ENCODE measurements at places on chromosomes 2 and 18.

DNA sequence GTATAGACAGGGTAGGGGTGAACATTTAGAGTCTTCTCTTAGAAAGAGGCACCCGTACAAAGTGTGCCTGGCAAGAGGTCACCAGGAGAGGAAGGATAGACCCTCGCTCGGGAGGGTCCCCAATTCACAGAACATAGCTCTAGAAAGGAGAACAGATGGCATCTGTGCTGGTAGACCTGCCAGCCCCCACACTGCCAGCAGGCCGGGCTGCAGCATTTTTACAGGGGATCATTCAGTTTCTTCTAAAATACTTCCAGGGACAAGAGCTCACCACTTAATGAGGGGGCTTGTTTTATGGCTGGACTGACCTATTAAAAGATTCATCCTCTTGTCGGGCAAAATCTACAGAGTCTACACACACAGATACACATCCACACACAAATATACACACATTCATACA is 149.9 kb downstream of the SEPTIN10 start:
- DNase-seq: no peak

DNA sequence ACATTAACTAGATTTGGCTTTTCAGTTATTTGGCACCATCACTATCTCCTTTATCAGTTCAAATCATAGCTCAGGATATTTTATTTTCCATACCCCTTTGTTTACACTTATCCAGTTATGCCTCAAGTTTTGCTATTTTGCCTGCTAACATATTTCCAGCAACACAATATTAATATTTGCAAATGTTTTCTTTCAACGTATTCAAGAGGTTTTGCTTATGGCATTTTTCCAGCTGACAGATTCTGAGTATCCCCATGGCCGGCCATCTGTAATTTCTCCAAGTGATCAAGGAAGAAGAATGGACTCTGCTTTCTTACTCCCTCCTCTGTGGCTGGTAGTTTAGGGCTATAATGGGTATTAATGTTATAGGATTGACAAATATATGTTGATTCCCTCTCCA is 49.4 kb downstream of the RND3 start:
- DNase-seq: no peak

DNA sequence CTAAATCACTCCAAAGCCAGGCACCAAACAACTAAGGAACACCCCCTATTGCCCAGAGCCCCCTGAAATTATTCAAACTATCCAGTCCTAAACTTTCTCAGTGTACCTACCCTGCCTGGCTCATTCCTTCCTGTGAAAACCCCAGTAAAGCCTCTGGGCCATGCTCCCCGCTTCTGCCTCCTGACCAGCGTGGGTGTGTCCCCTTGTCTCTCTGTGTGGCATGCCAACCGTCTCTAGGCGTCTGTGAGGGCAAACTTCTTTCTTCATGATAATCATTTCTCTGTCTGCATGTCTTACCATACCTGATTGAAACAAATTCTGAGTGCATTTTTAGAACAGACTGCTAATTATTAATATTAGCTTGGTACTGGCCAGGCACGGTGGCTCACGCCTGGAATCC is 109.0 kb upstream of the MSH2 start:
- no peak for DNase-seq

- DNase-seq: no peak
Observed at GRCh38 chr18:80197528-80197927, 49.8 kb downstream of the PARD6G start.

GRCh38 chr18:79107886-79108285 is 38.7 kb downstream of the ATP9B start:
- DNase-seq: no peak

- no peak for DNase-seq
Observed at GRCh38 chr18:62690236-62690815, 25.0 kb upstream of the PHLPP1 start.

DNA sequence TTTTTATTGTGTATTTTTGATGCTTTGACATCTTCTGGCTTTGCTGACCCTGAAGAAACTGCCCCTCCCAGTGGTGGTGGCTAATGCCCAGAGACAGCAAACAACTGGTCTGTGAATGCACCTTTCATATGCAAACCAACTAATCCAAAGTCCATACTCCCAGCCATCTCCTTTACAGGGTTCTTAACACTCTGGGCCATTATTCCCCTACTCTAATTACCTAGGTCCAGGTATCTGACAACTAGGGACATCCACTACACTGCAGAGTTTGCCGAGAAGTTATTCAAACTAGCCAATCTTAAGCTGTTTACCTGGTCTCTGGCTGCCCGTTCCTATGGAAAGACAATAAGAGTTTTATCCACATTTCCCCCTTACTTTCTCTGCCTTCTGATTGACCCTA is 73.6 kb downstream of the FSHR start:
- no peak for DNase-seq

DNA sequence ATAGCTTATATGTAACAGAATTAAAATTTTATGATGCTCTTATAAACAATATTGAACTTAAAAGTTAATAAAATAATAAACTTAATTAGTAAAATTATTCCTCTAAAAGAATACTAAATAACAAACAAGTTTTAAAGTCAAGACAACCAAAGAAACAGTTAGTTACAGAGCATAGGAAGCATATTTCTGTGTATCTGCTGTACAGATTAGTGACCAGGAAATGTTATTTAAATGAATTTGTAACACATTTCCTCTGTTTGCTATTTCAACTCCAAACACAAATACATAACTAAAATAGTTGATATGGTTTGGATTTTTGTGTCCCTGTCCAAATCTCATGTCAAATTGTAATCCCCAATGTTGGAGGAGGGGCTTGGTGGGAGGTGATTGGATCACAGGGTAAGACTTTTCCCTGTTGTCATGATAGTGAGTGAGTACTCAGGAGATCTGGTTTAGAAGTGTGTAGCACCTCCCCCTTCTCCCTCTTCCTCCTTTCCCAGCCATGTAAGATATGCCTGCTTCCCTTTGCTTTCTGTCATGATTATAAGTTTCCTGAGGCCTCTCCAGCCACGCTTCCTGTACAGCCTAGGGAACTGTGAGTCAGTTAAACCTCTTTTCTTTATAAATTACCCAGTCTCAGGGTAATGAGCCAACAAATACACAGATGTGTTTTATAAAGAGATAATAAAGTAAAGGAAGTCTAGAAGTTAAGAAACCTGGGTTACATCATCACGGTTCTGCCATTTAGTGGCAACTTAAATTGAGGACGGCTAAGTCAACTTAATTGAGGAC is 51.8 kb downstream of the ROCK2 start:
- DNase-seq: no peak

- DNase-seq: no peak
Observed at GRCh38 chr18:75966431-75966830, 528.6 kb downstream of the ZNF516 start.

DNA sequence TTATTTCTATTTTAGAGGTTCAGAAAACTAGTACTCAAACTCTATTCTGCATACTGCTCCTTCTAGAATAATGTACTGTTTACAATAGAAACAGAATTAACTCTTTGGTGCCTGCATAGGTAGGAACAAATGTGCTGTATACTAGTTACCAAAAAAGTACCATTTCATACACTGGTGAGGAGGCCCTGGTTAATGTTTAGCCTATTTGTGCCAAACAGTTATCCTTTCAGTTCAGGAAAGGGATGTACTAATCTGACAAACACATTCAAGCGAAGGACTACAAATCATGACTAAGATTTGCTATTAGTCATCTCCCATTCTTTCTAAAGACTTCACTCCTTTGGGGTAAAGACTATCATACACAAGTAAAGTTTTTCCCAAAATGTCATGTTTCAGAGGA is 47.4 kb downstream of the EXOC6B start:
- DNase-seq: no peak

- no peak for DNase-seq
Observed at GRCh38 chr2:48341551-48342133, 188.3 kb upstream of the STON1 start.

DNA sequence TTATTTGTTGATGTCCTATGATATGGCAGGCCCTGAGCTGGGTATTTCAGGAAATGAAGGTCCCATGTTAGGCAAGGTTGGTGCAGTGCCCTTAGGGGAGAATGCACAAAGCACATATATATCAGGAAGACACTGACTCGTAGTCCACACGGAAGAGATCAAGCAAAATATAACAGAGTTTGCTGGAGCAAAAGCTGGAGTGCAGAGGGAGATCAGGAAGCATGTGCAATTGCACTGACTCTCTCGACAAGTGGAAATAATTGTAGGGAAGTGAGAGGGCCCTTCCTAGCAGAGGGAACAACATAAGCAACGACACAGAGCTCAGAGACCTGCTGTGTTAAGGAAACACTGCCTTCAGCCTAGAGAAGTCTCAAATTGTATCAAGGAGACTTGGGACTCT is 4.2 kb downstream of the ZNF385B start:
- DNase-seq: no peak

DNA sequence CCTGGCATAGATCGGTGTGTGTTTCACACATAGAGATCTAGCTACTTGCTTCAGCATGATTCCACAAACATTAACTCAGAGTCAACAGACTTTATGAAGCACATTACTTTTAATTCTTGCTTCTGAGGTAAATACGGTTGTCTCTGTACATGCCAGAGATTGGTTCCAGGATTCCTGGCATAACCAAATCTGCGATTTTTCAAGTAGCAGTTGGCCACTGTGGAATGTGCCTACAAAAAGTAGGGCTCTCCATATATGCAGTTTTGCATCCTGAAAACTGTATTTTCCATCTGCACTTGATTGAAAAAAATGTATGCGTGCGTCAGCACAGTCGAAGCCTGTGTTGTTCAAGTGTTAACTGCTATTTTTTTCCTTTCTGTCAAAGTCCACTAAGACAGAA is 85.0 kb downstream of the ZAP70 start:
- no peak for DNase-seq

DNA sequence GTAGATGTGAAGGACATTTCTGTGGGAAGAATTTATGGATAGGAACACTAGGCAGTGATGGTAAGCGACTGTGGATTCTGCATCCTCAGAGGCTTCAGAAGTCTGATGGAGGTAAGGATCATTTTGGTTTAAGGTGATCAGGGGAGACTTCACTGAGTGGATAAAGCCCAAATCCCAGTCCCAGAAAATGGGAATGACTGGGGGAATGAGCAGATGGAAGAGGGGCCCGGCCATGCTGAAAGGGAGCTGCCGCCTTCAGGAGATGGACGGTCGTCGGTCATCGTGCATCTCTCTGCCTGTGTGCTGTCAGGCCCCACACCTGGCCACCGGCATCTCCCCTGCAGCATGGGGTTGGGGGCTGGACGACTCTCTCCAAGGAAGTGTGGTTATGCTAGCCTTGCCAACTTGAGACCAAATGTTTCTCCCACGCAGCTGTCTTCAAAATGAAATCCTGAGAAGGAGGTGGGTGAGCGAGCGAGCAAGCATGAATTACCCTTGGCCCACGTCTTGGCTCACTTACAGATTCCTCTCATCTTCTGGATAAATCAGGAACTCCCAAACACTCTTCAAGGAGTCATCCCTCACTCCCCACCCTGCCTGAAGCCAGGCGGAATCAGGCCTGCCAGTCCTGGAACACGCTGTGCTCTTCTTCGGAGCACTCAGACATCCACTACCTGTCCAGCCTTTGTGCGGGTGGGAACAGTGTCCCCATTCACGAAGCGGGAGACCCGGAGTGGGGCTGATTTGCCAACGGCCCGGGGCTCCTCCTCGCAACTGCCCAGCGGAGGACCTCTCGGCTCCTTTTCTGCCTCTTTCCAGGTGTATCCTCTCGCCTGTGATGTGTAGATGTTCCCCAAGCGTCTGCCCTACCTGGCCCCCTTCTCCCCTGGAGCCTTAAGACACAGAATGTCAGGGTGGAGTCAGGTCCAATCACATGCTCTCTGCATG is 85.6 kb downstream of the PRKCE start:
- DNase-seq: peak; percentile 86

GRCh38 chr2:24225499-24226242 is 50.8 kb downstream of the FAM228A start:
- no peak for DNase-seq

DNA sequence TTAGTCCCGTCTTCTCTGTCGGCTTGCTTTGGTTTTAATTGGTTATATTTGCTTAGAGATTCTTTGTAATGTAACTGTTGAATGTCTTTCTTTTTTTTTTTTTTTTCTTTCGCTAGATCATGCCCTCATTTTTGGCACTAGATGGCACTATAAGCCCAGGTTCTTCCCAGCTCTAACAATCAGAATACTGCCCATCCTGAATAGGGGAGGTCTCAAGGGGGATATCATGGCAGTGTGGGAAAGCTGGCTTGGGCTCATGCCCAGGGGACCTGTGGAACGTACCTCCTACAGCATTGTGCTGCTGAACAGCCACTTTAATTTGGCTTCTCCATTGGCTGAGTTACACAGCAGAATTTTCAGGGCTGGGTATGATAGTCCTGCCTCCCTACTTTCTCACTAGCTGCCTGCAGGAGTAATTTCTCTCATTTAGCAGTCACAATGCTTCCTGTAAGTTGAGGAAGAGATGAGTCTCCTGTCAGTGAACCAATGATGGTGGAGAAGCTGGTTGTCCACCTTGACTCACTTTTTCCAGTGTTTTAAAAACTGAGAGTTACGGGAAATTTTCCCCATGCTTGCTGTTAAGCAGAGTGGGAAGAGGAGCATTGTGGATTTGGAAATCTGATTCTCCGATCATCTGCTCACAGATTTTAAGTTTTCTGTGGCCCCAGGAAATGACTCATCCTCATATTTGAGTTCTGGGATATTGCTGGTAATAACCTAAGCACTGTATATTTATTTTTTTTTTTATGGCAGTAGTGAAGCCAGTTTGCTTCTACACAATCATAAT is 47.2 kb downstream of the RAD51AP2 start:
- DNase-seq: no peak

GRCh38 chr2:117714745-117715417 is 99.6 kb upstream of the DDX18 start:
- no peak for DNase-seq

DNA sequence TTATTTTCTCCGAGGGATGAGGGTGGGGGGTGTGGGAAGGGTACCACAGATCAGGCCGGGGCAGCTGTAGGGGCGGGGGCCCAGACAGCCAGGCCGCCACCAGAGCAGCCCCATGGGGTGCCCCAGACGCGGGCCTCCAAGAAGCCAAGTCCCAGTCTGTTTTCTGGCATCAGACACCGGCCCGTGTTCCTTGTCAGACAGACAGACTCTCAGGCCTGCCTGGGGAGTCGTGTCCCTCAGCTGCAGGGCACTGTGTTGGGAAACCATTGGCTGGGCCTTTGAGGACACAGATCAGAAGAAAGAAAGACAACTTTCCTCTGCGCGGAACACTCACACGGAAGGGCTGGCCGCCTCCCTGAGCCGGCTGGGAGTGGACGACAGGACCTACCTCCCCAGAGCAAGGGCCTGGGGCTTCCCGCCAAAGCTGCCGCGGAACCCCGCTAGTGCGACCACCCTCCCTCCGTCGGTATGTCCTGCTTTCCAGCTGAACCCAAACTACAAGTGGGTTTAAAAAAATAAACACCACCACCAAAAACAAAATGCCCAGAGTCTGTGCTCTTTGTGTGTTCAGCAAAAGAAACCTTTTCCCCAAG is 88.0 kb downstream of the SMAD7 start:
- DNase-seq: no peak
